ENCODE measurements at places on chromosomes 16 and 17.

GRCh38 chr17:2901582-2901981 lies 105.3 kb downstream of the RAP1GAP2 start:
- DNase-seq: no peak

- no peak for DNase-seq
Observed at GRCh38 chr16:82300374-82300951, 130.4 kb upstream of the MPHOSPH6 start.

DNA sequence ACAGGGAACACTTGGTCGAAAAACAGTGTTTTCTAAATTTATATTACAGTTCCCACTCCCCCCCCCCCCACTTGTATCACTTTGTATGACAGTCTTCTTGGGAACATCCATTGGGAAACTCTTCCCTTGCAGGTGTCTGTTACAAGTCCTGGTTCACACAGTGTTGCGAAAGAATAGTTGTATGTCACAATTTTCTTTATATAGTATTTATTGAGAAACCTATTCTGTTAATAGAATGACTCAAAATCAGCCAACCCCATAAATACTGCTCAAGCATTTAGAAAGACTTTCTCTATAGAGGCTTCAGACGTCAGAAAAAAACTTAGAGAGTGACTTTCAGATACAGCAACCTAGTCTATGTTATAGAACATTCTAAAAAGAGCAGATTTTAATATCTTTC lies 414.4 kb downstream of the WWOX start:
- no peak for DNase-seq

DNA sequence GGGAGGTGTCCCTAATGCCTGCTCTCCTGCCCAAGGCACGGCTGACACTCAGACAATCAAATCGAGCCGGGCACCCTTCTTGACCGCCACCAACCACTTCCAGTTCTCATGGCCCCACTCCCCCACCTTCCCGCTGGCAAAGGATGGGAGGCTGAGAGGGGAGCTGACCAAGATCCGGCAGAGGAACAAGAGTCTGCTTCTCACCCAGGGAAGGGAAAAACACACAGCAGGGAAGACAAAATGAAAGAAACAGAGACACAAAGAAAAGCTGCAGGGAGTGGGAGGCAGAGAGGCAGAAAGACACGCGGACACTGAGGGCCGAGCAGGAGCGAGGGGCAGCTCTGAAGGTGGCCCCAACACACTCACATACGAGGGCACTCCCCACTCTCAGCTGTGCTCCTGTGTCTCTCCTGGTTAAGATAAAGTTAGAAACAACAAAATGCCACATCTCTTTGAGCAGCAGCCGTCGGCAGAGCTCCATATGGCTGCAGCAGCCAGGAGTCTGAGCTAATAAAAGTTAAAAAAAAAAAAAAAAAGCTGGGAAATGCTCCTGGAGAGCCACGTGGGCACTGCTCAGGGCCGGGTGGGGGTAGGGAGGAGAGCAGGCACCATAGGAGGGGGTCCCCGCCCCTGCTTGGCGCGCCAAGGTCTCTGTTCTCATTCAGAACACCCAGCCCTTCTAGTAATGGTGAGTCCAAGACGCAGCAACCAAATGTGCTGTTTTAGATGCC lies 7.4 kb downstream of the LRRC75A start:
- DNase-seq: no peak

GRCh38 chr17:73705594-73705993 lies 61.3 kb upstream of the SDK2 start:
- DNase-seq: peak; percentile 29

Measured in NCI-H187 (cell line).